ENCODE measurements at places on chromosomes 1 and 21.

DNA sequence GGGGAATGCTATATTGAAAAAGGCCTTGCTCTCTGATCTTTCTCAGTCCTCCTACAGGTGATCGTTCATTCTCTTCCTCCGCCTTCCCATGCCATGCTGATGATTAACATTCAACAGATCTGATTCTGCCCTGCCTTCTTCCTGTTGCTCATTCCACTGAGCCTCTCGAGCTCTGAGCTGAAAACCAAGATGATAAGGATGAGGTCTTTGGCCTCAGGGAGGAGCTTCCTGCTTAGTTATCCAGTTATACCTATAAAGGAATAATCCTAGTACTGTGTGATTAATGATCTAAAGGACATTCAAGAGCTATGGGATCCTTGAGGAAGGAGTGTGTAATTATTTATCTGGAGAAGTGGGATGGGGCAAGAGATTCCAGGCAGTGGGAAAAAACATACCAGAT is 25.2 kb upstream of the MAP3K7CL start:
- DNase-seq: no peak

DNA sequence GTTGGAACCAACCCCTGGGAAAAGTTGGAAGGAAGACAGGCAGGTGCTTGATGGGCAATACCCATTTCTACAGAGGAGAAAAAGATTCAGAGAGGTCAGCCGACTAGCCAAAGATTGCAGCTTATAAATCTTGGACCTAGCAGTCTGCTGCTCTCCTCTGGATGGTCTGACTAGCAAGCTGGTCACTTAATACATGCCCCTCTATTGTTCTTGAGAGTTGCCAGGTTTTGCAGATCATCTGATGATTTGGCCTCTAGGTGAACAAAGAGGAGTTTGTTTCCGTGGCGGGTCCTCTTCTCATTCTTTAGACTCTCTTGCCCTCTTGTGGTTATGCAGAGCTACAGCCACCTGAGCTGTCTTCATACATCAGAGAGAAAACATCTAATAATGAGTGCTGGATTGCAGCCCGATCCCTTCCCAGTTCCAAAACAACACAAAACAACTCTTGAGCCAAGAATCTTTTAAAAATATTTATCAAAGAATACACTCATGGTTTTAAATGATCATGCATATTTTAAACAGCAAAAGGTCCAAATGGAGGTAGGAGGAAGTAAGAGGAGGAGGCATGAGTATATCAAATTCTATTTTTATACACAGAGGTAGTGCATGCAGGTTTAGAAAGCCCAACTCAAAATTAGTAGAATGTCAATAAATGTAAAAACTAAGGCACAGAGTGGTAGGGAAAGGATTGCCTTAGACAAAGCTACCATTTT is 115.7 kb downstream of the SLC30A10 start:
- DNase-seq: peak; percentile 22

GRCh38 chr1:34926894-34927293 is 2.6 kb downstream of the DLGAP3 start:
- DNase-seq: no peak

GRCh38 chr21:14955936-14956520 is 108.8 kb downstream of the NRIP1 start:
- no peak for DNase-seq

GRCh38 chr1:17545356-17545755 is 5.9 kb downstream of the ARHGEF10L start:
- DNase-seq: no peak

- no peak for DNase-seq
Measured at GRCh38 chr1:217888328-217888727, 257.2 kb downstream of the SPATA17 start.

- DNase-seq: no peak
Measured at GRCh38 chr1:167165219-167165618, 55.5 kb upstream of the POU2F1 start.

GRCh38 chr1:107637101-107637500 is 327.9 kb downstream of the VAV3 start:
- no peak for DNase-seq

- DNase-seq: no peak
Measured at GRCh38 chr1:244164511-244164890, 113.4 kb downstream of the ZBTB18 start.

GRCh38 chr1:202576816-202577215 is 133.4 kb downstream of the SYT2 start:
- no peak for DNase-seq

GRCh38 chr21:15071009-15071408 is 6.2 kb upstream of the NRIP1 start:
- no peak for DNase-seq

DNA sequence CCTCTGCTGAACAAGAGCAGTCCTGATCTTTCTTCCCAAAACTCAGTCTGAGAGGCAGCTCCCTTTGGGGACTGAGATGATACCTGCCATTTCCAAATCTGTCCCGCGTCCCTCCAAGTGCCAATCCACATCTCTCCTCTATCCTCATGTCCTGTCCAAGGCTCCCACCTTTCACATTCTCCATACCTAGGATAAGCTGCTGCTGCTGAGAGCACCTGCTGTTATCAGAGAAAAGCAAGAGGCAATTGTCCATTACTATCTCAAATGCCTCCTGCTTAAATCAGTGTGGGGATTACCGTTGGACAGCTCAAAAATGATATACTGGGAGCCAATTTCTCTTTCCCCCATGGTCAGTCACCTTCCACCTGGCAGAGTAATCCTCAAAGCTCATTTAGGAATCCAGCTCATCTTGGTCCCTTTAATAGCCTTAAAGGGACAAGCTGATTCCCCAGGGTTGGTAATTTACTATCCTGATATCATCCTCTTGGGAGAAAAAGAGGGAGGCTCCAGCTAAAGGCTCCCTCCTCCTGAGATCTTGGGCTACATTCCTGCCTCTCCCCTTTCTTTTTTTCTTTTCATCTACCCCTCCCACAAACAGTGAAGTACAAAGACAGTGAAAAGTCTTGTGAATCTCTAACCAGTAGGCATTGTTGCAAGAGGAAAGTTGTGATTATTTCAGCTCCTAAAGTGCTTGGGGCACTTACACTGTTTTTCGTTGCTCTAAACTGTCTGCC is 278.1 kb upstream of the CAMK1G start:
- no peak for DNase-seq

DNA sequence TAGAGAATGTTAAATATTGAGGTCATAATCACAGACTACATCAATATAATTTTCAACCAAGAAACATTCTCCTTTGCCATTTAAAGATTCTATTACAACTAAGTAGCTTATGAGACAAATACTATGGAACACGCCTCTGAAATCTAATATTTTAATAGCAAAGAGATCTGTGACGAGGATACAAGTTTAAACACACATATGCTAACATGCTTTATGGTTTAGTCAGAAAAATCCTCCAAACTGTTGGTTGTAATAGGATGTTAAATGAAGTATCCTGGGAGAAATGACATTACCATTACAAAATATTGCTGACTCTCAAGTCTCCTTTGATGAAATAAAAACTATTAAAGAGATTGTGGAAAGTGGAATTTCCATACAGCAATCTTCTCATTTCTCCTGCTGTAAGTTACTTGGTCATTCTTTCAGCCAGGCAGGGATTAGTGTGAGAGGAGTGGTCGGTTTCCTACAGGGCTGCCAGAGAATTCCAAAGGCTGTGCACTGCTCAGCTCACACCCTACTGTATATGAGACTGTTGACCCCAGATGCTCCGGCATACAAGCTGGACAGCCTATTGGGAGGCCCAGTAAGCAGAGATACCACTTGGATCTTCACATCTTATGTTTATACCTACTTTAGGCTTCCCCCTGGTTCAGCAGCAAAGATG is 26.6 kb downstream of the SCYL3 start:
- DNase-seq: no peak

GRCh38 chr21:34890724-34891612 is 158.1 kb downstream of the RUNX1 start:
- peak; percentile 24 for DNase-seq

DNA sequence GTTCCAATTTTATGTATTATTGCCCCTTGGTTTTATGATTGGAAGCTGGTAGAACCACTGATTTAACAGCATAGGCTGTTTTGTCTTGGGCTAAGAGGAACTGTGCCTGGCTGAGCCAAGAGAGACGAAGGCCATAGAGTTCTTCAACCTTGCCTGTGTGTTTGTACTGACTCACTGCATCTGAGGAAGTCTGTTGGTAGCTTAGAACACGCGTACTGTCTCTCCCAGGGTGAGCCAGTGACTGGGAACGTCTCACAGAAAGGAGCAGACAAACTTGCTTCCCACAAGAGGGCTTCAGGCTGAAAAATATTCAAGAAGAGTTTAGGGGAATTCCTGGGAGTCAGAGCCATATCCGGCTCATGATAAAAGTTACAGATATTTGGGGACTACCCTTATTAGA is 14.9 kb downstream of the TMEM51 start:
- DNase-seq: no peak

- peak; percentile 27 for DNase-seq
Measured at GRCh38 chr1:157105988-157106812, 6.6 kb upstream of the ETV3L start.

DNA sequence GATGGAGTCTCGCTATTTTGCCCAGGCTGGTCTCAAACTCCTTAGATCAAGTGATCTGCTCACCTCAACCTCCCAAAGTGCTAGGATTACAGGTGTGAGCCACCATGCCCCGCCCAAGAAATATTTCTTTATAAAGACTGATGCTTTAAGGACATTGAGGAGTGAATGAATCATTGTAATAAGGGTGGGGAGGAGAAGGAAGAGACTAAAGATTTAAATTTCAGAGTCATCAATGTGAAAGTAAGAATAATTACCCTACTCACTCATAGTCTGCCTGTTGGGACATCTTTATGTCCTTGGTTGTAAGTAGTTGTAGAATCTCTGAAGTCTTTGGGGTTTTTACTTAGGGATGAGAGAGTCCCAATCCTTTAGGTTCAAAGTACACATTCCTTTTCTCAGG is 7.3 kb downstream of the KDM1A start:
- DNase-seq: no peak

GRCh38 chr1:23963617-23964234 is 4.1 kb downstream of the PNRC2 start:
- no peak for DNase-seq

DNA sequence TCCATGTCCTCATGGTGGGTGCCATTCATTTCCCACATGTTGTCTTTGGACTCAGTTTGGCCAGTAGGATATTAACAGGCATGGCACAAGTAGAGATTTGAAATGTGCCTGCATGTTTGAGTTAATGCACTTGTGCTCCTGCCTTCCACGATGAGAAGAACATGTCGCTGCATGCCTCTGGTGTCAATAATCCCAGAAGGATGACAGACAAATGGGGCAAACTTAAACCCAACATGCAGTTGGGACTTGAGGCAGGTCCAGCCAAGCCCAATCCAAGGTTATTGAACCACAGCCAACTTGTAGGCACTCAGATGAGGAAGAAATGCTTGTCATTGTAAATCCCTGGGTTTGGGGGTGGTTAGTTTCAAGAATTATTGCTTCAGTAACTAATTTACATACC is 174.6 kb downstream of the TRIM33 start:
- no peak for DNase-seq

- no peak for DNase-seq
Measured at GRCh38 chr1:56409112-56409691, 170.2 kb downstream of the PLPP3 start.

GRCh38 chr1:89616844-89617627 is 15.9 kb upstream of the LRRC8C start:
- DNase-seq: no peak

GRCh38 chr1:199242147-199242546 is 603.3 kb downstream of the PTPRC start:
- no peak for DNase-seq

GRCh38 chr1:235199441-235199840 is 38.4 kb upstream of the RBM34 start:
- DNase-seq: no peak

DNA sequence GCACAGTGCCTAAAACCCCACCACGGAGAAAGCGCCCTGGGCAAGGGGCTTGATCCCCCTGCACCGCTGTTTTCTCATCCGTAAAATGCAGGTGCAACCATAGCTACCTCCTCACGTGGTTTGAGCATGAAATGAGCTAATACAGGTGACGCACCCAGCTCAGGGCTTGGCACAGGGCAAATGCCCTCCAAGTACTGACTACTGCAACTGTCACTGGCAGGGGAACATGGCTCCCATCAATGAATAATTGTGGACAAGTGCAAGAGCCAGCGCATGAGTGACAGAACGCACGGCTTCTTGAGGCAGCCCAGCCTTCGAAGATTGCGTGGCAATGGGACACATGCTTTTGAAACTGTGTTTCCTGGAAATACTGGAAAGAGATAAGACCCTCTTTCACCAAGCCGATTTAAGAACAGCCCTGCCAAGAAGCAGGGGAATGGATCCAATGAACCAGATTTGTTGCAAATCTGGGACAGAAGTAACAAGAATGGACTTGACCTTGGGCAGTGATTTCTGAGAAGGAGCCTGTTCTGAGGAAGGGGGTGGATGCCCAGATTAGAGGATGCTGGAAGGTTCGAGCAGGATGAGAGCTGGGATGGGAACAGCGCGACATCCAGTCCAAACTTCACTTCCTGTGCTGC is 92.8 kb upstream of the IFFO2 start:
- DNase-seq: no peak

DNA sequence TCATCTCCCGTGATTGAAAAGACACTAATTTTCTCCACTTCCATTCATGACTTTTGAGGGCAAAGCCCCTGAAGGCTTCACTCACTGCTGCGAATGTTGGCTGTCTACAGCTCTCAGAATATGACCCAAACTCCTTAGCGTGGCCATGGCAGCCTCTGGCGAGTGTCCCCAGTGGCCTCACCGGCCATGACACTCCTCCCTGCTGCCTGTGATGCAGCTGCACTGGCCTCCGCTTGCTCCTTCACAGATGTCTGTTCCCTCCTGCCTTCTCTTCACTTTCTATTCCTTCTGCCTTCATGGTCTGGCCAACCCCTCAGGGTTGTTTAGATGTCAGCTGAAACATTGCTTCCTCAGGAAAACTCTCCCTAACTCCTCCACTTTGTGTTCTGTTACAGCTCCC is 30.8 kb upstream of the PTPRF start:
- DNase-seq: no peak

DNA sequence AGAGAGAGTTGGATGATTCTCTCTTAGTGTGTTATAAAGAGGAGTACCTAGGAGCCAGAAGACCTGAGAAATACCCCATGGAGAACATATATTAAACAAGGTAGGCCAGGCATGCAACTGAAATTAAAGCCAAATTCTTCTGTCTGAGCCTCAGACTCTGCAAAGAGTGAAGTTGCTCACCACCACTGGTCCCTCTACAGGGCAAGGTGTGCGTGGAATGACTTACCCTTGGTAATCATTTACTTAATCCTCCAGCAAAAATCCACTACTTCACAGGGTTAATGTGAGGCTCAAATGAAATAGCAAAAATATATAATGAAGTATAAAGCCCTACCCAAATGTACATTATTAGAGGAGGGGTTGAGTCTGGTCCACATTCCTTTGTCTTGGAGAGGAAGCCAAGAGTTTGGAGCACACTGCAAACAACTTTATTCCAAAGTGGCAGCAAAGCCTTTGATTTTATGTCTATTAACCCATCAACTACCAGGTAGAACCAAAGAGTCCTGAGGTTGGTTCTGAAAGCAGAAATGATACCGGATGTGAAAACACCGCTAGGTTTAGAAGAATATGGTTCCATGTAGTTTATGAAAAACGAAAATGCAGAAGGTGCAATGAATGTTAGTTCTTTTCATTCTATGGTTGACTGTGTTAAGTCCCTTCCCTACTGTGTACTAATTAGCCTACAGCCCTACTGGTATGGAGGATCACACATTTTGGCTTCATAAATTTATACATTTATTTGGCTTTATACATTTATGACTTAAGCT is 8.5 kb downstream of the SSR2 start:
- DNase-seq: no peak
